Fibroblast of lung (primary cell): ENCODE measurements at places on chromosomes 2 and 18.

DNA sequence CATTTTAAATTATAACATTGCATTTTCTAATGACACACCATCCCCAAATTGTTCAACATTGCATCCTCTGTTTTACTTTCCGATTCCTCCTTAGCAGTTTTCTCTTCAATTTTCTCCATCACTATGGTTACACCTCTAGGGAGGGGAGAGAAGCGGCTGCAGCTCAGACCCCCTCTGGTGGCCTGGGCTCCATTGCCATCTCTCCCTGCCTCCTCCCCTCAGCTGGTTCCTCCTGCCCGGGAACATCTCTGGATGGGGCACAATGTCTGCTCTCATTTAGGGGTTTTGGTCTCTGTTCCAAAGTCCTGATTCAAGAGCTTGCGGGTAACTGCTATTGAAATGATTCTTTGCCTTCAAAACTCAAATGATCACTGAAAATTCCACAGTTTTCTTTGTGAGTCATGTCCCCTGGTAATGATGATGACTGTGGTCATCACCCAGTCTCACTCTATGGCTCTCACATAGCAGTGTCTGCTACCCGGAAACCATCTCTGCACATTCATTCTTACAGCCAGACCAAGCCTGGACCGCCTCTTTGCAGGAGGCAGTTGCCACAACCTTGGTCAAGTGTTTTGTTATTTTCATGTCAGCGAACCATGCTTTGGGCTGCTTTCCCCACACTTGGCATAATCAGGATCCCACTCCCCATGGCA lies 263.9 kb downstream of the ALPK2 start:
- peak; percentile 89 for DNase-seq

GRCh38 chr2:183630964-183631363 lies 506.7 kb downstream of the NUP35 start:
- DNase-seq, result no peak

- no peak for DNase-seq
Observed at GRCh38 chr2:68411397-68412126, 46.5 kb downstream of the PLEK start.

DNA sequence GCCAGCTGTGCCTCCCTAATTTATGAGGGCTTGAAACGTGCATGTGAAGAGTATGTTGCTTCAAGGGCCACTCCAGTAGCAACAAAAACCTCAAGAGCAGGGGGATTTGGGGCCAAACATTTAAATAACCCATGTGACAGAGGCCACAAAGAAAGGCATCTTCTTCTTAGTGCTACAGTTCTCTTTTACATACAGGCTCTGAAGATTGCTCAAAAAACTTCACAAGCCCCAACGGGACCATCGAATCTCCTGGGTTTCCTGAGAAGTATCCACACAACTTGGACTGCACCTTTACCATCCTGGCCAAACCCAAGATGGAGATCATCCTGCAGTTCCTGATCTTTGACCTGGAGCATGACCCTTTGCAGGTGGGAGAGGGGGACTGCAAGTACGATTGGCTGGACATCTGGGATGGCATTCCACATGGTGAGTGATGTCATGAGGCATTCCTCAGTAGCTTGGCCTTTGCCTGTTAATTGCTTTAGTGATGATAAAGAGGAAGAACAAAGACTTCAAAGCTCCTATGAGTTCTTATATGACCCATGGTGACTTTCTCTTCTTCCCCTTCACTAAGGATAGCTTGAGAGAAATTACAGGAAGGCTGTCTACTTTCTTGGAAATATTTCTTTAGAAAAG lies 40.1 kb downstream of the NRP2 start:
- DNase-seq, result no peak

DNA sequence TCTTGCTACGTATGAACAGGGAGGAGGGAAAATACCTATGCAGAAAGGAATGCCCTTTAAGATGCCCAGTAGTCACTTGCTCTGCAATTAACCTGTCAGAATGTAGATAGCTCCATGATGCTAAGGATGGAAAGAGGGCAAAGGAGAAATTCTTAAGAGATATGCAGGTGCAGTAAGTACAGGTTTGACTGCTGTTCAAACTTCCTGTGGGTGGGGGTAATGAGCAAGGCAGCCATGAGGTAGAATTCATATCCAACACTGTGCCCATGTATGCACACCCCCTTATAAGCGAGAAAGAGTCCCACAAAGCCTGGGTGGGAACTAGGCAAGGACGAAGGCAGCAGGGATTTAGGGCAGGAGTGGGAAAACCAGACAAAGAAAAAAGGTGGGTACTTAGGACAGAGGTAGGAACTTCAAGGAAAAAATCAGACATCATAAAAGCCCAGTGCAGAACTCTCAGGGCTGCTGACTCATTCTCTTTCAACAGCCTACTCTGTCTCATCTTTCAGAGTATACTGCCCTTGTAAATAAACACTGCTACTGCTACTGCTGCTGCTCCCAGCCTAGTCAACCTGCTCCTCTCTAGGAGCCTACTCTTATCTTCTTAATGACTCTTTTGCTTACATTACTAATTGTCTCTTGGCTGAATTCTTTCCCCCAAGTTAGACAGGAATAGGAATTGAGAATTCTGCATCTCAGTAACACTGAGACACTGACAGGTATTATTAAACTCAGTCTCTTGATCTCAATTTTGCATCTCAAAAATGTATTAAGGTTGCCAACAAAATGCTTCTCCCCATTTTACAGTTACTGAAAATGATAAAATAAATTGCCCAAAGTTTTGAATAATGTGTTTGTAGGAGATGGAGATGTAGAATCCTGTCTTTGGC lies 189.0 kb downstream of the PTH2R start:
- DNase-seq, result peak; percentile 0
